Temporal lobe (tissue), 4 donors: ENCODE measurements at places on chromosomes 4 and X. TPM values are rescaled to one million over a fixed set of nuclear protein-coding genes. Genes with fewer than 3 reads are reported as not detected.

RHOXF1 gene
- not detected for total RNA-seq

EDA2R gene
- 0.49 TPM for total RNA-seq

SLC6A14 gene
- total RNA-seq, result not detected

NAA15 gene
- 37.6 TPM for total RNA-seq

PRSS12 gene
- total RNA-seq, result 43.3 TPM

NDST4 gene
- total RNA-seq, result 2.0 TPM

GAK gene
- 46.2 TPM for total RNA-seq

TEX13B gene
- not detected for total RNA-seq

PNMA6F gene
- 0.49 TPM for total RNA-seq

AKAP4 gene
- not detected for total RNA-seq

CNGA2 gene
- not detected for total RNA-seq

PHOX2B gene
- total RNA-seq, result not detected

FATE1 gene
- total RNA-seq, result not detected

RNF4 gene
- 33.9 TPM for total RNA-seq

ARL13A gene
- not detected for total RNA-seq

RTL3 gene
- not detected for total RNA-seq

CYLC1 gene
- not detected for total RNA-seq

IL13RA1 gene
- total RNA-seq, result 4.2 TPM

KLHL13 gene
- 35.2 TPM for total RNA-seq

GAGE13 gene
- not detected for total RNA-seq

EFHC2 gene
- total RNA-seq, result 2.2 TPM

BMP3 gene
- 4.4 TPM for total RNA-seq

SLC9B1 gene
- 6.4 TPM for total RNA-seq

MAGEE2 gene
- 3.2 TPM for total RNA-seq

PCSK1N gene
- total RNA-seq, result 79.4 TPM

GPR50 gene
- total RNA-seq, result not detected

SPANXC gene
- total RNA-seq, result not detected

CTAG1A gene
- total RNA-seq, result not detected

LRIT3 gene
- 0.25 TPM for total RNA-seq
